ENCODE measurements at places on chromosomes 5 and 9. TPM values are rescaled to one million over a fixed set of nuclear protein-coding genes. Genes with fewer than 3 reads are reported as not detected.

- H3K36me3 ChIP-seq = no peaks in the 10 kb centered on the region
- H3K27ac ChIP-seq = no peak overlapping the region
- peak; percentile 26 for DNase-seq
These were observed 62.0 kb downstream of the ENC1 start for GRCh38 chr5:74578356-74579044.

DNA sequence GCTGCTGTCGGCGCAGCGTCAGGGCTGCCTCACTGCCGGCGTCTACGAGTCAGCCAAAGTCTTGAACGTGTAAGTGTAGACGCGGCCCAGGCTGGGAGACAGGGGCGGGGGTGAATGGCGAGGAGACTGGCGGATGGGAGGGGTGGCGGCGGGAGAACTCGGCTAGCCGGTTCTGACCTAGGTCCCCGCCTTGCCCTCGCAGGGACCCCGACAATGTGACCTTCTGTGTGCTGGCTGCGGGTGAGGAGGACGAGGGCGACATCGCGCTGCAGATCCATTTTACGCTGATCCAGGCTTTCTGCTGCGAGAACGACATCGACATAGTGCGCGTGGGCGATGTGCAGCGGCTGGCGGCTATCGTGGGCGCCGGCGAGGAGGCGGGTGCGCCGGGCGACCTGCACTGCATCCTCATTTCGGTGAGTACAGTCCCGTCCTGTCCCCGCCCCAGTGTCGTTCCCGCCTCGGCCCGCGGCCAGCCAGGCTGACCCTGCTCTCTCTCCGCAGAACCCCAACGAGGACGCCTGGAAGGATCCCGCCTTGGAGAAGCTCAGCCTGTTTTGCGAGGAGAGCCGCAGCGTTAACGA, 745 bp downstream of the GADD45G start:
- H3K27me3 ChIP-seq = peaks cover 6% of the 10 kb centered on the region
- DNase-seq = peak; percentile 84
- H3K4me3 ChIP-seq = peak overlapping the region; percentile 85
- H3K27ac ChIP-seq = peak overlapping the region; percentile 75
- H3K36me3 ChIP-seq = no peaks in the 10 kb centered on the region

GRCh38 chr9:71985297-71985911, 74.0 kb downstream of the C9orf85 start:
- H3K36me3 ChIP-seq = no peaks in the 10 kb centered on the region
- peak; percentile 70 for DNase-seq
- no peaks in the 10 kb centered on the region for H3K4me1 ChIP-seq
- no peaks in the 10 kb centered on the region for H3K27me3 ChIP-seq

DNA sequence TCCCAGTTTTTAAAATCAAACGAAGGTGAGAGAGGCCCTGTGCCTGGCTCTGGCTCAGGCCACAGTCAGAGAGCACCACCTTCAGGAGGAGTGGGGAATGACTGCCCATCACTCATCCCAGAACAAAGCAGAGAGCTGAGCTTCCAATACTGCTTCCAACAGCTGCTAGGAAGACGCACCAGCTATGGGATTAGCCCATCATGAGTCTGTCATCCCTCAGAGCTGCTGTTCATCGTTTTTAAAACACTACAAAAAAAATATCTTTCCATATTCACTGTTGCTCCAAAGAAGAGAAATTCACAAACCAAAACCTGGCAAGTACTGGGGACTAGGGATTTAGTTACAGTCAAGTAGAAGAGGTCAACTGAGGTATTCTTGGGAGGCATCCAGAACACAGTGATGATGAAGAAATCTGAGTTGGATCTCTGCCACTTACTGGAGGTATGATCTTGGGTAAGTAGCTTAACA, 102.4 kb downstream of the CDK5RAP2 start:
- H3K27ac ChIP-seq = no peak overlapping the region
- no peak overlapping the region for H3K4me3 ChIP-seq
- peak; percentile 92 for DNase-seq
- H3K4me1 ChIP-seq = no peaks in the 10 kb centered on the region
- H3K36me3 ChIP-seq = peaks cover 54% of the 10 kb centered on the region

- no peaks in the 10 kb centered on the region for H3K27me3 ChIP-seq
- H3K36me3 ChIP-seq = no peaks in the 10 kb centered on the region
- no peak overlapping the region for H3K4me3 ChIP-seq
These were observed 172.1 kb downstream of the ENC1 start for GRCh38 chr5:74468421-74468820.

- H3K36me3 ChIP-seq = no peaks in the 10 kb centered on the region
- peak; percentile 58 for DNase-seq
- H3K4me3 ChIP-seq = no peak overlapping the region
These were observed 34.4 kb upstream of the PALM2AKAP2 start for GRCh38 chr9:109745335-109746283.

GRCh38 chr9:115625954-115626353, 508.0 kb upstream of the TNC start:
- no peaks in the 10 kb centered on the region for H3K4me1 ChIP-seq
- DNase-seq = no peak
- H3K27ac ChIP-seq = no peak overlapping the region
- no peaks in the 10 kb centered on the region for H3K27me3 ChIP-seq
- no peak overlapping the region for H3K4me3 ChIP-seq
- H3K36me3 ChIP-seq = no peaks in the 10 kb centered on the region

GRCh38 chr5:98839469-98840383, 66.3 kb downstream of the RGMB start:
- DNase-seq = peak; percentile 48
- no peaks in the 10 kb centered on the region for H3K36me3 ChIP-seq
- H3K4me3 ChIP-seq = no peak overlapping the region
- no peak overlapping the region for H3K27ac ChIP-seq

The OTP gene
- total RNA-seq = not detected
